H1 (cell line): ENCODE measurements at places on chromosomes 6 and 20. TPM values are rescaled to one million over a fixed set of nuclear protein-coding genes. Genes with fewer than 3 reads are reported as not detected.

PNLDC1 gene
- total RNA-seq, result 0.34 and 0.44 TPM in 2 replicates

NDRG3 gene
- 32.3 and 32.5 TPM in 2 replicates for total RNA-seq

- no peak for DNase-seq
These were observed 135.1 kb downstream of the PLG start for GRCh38 chr6:160837146-160837545.

HCRTR2 gene
- 0.19 TPM in 1 of 2 replicates, not detected in the other for total RNA-seq

FAM83C gene
- total RNA-seq, result not detected in 2 replicates

DNA sequence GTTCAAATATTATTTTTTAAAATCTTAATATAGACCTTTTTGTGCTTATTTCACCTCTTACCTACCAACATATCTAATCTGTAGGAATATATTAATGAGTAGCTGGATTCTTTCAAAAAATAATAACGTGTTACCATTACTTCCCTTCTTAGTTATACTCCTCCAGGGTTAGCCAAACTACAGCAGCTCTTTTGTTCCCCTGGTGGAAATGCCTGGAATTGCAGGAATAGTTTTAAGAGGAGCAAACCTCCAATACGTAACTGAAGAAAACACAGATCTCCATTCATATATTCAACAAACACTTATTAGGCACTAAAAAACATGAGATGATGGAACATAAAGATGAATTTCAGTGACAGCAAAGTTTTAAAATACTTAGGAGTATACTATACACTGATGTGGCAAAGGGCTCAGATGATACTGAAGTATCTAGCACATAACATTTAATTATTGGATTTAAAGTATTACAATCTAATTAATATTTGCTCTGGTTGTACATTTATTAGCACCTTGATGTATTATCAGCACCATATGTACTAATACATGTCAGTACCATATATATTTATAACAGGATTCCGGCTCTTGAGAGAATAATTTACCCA lies 78.3 kb downstream of the TBX18 start:
- DNase-seq, result peak; percentile 15

EYA4 gene
- total RNA-seq, result 0.17 TPM in 1 of 2 replicates, not detected in the other

DNA sequence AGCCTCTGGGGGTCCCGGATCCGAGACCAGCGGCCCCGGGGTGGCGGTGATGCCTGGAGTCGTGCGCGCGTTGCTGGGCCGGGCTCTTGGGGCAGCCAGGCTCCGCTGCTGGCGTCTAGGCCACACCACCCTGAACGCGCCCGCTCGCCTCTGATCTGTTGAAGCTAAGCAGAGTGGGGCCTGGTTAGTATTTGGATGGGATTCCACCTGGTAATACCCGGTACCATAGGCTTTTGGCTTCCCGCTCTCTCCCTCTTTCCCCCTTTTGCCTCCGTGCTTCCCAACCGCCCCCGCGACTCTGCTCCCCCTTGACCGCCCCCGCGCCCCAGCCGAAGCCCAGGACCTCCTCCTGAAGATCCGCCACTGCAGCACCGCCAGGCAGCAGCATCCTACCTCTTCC lies 1383.5 kb upstream of the DEFB115 start:
- peak; percentile 49 for DNase-seq
